ENCODE measurements at places on chromosomes 13 and 19.

DNA sequence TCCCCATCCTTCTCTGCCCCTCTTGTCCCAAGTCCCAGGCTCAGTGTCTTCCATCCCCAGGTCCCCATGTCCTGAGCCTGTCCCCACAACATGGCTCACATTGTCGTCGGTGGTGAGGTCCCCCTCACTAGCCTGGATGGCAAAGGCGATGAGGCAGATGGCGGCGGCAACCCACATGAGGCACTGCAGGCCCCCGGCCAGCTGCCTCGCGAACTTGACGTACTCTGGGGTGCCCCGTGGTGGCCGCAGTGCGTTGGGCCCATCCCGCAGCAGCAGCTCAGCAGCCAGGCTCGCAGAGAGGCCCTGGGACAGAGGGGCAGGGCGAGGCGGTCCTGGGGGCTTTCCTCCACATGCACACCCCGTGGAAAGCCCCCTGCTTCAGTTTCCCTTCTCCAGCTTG is 1.1 kb downstream of the ATP4A start:
- no peak for DNase-seq

DNA sequence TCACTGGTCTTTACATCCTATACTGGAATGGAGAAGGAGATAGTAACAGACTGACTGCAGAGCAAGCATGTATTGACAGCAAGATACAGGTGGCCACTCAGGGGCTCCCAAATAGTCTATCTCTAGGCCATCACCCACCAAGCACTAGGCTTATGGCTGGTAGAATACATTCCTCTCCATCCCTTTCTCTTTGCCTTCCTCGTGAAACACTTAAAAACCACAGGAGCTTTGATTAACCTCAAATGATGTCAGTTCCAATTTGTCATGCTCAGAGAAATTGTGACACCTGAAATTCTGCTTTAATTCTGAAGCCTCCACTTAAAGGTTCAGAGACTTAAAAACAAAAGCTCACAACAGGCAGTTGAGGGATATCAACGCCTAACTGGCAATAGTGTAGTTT is 17.2 kb downstream of the ENOX1 start:
- DNase-seq: no peak

- no peak for DNase-seq
These were observed at the start of gene GJB6 for GRCh38 chr13:20231839-20232555. TSS of gene GJB6 (minus strand) at chr13:20232319. CDS start at chr13:20223480, 8,839 bp downstream.

GRCh38 chr19:17370026-17370587 is 7.0 kb downstream of the PLVAP start:
- DNase-seq: no peak

GRCh38 chr19:31770223-31770622 is 421.0 kb upstream of the TSHZ3 start:
- no peak for DNase-seq

DNA sequence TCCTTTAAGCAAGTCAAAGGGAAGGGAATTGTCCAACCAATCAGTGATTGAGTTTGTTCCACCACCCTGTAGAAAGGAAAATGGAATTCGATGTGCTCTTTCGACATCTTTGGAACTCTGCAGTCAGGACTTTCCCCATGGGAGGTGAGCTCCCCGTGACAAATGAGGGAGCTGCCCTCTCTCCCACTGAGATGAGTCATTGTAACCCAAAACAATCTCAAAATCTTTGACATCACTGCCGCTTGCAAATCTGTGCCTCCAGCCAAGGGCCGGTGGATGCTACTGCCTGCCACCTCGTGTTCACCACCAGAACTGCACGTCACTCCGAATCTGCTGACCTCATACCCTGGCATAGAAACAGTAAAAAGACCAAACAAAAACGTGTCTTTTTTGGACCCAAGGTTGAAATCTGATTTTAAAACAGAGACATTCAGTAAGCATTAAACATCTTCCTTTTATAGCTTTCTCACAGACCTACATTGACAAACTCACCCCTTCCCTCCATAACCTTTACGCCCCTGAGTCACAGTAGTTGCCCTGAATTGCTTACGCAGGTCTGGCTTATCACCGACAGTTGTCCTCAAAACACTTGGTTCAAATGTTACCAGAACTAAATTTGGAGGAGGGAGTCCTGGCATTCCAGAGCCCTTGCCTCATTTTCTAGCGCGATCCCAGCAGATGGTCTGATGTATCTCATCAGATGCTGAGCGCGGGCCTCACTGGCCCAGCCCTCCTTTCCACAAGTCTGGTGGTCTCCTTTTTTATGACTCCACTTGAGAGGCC is 105.2 kb downstream of the COL4A2 start:
- peak; percentile 84 for DNase-seq

DNA sequence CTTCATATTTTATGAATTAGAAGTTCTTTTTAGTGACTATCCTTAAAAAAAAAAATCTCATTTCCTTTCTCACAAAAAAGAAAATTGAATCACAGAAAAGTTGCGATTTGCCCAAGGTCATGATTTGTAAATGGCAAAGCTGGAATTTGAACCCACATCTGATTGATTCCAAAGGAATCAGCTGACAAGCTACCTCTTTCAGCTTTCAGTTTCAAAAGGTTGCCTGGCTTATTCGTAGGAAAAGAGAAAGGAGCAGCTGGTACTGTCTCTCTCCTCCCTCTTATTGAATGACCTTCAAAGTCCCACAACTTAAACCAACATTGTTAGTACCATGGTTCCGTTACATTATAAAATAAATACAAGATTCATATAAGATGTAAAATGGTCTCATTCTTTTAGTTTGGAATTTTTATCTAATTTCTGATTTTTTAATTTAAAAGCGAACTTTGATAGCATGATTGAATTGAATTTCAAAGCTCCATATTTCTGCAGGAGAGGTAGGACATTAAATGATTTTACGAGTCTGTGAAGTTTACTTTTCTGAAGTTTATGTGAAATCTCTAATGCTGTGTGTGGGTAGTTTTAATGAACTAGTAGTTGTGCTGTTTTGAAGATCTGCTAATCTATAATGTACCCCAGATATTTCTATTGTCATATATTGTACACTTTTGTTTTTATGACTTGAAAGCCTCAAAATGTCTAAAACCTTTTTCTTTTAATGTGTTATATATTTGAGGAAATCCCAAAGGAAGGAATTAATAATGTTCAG is 18.5 kb upstream of the KCTD4 start:
- DNase-seq: no peak

- no peak for DNase-seq
These were observed 36.1 kb upstream of the USP29 start for GRCh38 chr19:57083711-57084110.

GRCh38 chr19:50659318-50660087 is 10.3 kb downstream of the C19orf81 start:
- no peak for DNase-seq

GRCh38 chr19:34794066-34794960 is 21.3 kb upstream of the ZNF599 start:
- DNase-seq: no peak

- no peak for DNase-seq
These were observed 12.9 kb upstream of the CCDC169 start for GRCh38 chr13:36310417-36311108.

- DNase-seq: no peak
These were observed 342 bp upstream of the SIGLEC10 start for GRCh38 chr19:51417810-51418157.

- no peak for DNase-seq
These were observed 621.1 kb upstream of the KLHL1 start for GRCh38 chr13:70729369-70729768.

GRCh38 chr19:47284324-47284899 is 9.7 kb downstream of the INAFM1 start:
- peak; percentile 82 for DNase-seq

- no peak for DNase-seq
These were observed 2.7 kb upstream of the SOX1 start for GRCh38 chr13:112064222-112064621.

DNA sequence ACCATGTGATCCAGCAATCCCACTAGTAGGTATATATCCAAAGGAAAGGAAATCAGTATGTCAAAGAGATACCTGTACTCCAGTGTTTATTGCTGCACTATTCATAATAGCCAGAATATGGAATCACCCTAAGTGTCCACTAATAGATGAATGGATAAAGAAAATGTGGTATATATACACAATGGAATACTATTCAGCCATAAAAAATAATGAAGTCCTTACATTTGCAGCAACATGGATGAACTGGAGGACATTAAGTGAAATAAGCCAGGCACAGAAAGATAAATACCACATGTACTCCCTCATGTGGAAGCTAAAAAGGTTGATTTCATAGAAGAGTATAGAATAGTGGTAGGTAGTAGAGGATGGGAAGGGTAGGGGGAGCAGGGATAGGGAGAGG is 23.5 kb downstream of the BORA start:
- no peak for DNase-seq

GRCh38 chr19:37309834-37310575 is 60.9 kb upstream of the ZNF527 start:
- no peak for DNase-seq

GRCh38 chr13:113783966-113784644 is 25.1 kb downstream of the TMEM255B start:
- no peak for DNase-seq

- DNase-seq: no peak
These were observed 46.2 kb downstream of the ING1 start for GRCh38 chr13:110759710-110760109.

DNA sequence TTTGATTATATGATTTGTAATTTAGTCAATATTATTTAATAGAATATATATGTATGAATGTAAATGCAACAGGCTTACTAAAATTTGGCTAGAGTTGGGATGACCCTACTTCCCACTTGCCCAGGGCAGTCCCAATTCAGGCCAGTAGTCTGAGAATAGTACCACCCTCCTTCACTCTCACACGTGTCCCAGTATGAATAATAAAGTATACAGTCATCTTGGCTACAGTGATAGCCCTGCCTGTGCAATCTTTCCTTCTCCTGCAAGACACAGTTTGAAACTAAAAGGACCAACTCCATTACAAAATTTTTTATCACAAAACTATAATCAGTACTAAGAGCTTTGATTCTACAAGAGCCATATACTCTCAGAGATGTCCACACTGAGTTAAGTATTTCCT is 76.2 kb downstream of the SACS start:
- DNase-seq: no peak

DNA sequence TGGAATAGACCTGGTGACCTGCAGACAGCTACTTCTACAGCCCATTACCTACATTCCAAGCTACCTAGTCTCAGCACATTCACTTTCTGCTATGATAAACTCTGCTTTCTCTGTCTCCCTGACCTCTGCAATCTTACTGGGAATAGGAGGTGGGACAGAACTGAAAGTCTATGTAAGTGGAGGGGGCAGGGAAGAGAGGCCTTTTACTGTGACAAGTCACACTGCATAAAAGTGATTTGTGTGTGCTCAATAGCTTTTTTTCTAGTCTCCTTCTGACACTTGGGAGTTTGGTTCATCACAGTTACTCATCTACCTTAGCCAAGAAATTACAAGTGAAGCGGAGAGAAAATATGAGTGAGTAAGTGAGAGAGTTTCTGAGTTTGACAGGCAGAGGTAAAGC is 322.4 kb downstream of the OLFM4 start:
- no peak for DNase-seq

GRCh38 chr13:80217614-80218456 is 123.1 kb downstream of the SPRY2 start:
- no peak for DNase-seq

DNA sequence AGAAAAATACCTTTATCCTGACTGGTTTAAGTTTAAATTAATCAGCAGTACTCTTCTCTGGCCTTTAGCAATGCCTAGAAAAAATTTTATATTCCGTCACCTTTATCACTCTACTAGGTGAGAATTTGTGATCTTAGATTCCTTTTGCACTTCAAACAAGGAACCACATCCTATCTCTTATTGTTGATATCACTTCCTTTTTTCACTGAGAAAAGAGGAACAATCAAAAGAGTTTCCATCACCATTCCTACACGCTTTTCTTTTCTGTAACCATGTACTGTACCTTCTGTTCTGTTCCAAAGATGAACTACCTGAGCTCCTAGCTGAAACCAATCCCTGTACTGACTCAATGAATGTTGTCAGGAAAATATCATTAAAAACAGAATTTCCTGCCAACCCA is 1379.0 kb upstream of the MIR17HG start:
- DNase-seq: no peak

DNA sequence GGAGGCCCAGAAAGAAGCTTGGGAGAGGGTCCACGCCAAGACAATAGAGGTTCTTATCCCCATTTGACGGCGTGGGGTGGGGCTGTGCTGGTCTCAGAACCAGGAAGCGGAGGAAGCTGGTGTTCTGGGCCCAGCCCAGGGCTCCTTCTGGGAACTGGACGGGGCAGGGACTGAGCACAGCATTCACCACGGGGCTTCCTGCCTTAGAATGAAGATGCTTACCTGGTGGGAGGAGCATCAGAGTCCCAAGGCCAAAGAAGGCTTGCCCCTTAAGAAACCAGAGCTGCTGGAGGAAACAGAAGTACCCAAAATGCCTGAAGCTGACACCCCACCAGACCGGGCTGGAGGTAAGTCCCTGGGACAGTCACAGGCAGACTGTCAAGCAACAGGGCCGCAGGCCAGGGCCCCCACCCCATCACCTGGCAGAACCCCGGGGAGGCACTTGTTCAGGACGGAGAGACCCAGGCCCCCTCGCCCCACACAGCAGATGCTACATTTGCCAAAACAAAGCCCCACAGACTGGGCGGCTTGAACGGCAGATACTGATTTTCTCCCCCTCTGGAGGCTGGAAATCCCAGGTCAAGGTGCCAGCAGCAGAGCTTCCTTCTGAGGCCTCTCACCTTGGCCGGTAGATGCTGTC is 17.8 kb upstream of the IGLON5 start:
- no peak for DNase-seq

DNA sequence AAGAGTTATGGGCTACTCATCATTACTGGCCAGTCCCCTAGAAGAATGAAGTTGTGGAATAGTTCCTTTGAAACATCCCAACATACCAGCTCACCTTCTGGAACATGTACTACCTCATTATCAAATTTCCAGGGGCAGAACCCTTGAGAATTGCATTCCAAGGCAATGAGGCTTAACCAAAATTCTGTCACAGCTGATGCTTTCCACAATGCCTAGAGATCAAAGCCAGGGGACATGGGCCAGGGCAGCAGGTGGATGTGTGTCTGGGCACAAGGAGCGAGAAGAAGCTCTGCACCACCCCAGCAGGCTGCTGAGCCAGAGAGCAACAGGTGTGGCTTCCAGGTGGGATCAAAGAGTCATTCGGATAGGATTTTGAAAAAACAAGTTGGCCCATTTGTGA is 362.1 kb downstream of the EFNB2 start:
- DNase-seq: no peak

DNA sequence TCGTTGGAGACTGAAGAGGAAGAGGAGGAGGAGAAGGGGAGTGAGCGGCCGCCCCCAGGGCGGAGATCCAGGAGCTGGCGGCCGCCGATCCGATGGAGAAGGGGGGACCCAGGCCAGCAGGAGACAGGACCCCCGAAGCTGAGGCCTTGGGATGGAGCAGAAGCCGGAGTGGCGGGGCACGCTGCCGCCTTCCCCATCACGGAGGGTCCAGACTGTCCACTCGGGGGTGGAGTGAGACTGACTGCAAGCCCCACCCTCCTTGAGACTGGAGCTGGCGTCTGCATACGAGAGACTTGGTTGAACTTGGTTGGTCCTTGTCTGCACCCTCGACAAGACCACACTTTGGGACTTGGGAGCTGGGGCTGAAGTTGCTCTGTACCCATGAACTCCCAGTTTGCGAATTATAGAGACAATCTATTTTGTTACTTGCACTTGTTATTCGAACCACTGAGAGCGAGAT is 1.8 kb downstream of the GADD45B start:
- peak; percentile 22 for DNase-seq

- no peak for DNase-seq
These were observed 74.2 kb upstream of the RFC3 start for GRCh38 chr13:33743438-33744368.
